ENCODE measurements at places on chromosomes 1 and 21. TPM values are rescaled to one million over a fixed set of nuclear protein-coding genes. Genes with fewer than 3 reads are reported as not detected.

DNA sequence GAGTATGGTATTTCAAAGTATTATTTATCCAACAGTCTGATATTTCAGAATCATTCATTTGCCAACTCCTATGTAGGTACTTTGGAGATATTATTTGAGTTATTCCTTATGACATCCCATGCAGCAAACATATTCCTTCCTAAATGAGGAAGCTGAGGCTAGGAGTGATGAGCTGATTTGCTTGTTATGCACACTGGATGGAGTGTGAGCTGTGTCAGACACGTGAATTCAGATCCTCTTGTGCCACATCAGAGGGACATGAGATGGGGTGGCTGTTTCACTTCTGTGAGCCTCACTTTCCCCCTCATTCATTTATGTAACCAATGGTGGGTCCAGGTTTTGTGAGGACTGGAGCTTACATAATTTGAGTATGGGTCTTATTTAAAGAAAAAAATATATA lies 215.9 kb downstream of the DISC1 start:
- no peak for DNase-seq

GRCh38 chr1:107523061-107523460 lies 382.2 kb downstream of the NTNG1 start:
- DNase-seq, result no peak

GRCh38 chr1:23911921-23912320 lies 1.2 kb downstream of the CNR2 start:
- no peak for DNase-seq

The ROR1 gene
- total RNA-seq, result 1.1 TPM

The IGSF3 gene
- 24.9 TPM for total RNA-seq

The ASTN1 gene
- 0.02 TPM for total RNA-seq

The CASQ1 gene
- total RNA-seq, result not detected

The DYNLT5 gene
- 7.8 TPM for total RNA-seq
